K562 (cell line): ENCODE measurements at places on chromosomes 5 and 9.

DNA sequence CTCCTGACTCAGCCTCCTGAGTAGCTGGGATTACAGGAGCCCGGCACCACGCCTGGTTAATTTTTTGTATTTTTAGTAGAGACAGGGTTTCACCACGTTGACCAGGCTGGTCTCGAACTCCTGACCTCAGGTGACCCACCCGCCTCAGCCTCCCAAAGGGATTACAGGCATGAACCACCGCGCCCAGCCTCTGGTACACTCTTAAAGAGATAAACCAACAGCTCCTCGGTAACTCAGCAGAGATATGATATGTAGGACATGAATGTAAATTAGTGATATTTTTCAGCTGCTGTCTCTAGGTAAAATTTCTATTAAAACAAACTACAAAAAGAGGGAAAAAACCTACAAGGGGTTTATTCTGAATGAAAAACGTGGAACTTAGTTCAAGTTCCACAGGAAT is 42.8 kb upstream of the HK3 start:
- DNase-seq, result no peak
- H3K36me3 ChIP-seq, result peaks cover 82% of the 10 kb centered on the region; the same call in 2 of the 3 replicates
- no peaks in the 10 kb centered on the region for H3K4me1 ChIP-seq
- no peaks in the 10 kb centered on the region for H3K27me3 ChIP-seq
- H3K4me3 ChIP-seq, result no peak overlapping the region
- no peak overlapping the region for H3K27ac ChIP-seq

DNA sequence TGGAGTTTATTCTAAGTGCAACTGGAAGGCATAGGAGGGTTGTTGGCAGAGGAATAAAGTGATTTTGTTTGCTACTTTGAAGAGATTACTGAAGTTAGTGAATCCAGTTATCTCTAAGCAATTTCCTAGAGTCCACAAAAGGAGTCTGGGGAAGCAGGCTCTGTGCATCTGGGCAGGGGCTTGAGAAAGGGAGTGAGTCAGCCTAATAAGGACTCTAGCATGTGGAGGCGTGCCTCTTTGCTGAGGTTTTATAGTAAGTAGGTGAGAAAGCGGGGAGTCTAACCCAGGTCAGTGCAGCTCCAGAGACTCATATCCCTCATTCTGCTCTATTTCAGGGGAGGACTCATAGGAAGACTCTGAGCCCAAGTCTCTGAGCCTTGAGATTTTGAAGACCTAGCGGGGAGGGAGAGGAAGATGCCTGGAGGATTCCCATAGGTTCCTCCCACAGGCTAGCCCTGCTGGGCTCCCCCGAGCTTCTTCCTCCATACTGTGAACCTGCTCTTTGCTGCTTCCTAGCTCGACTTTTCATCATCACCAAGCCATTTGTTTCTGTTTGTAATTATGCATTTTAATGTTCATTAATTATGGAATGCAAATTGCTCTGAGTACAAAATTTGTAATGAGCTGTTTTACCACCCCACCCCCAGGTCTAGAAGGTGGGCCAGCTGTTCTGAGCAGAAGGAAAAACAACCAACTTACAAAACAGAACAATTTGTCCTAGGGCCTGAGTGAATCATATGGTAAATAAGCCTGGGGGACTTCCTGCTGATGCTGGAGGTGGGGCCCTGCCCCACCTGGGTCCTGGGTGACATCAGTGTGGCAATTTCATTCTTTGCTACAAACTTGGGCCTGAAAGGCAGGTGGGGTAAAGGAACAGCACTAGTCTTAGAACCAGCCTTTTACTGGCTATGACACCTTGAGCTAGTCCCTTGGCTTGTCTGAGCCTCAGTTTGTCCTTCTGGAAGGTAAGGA is 150.2 kb downstream of the TRIM32 start:
- no peaks in the 10 kb centered on the region for H3K4me1 ChIP-seq
- H3K4me3 ChIP-seq, result no peak overlapping the region
- no peaks in the 10 kb centered on the region for H3K27me3 ChIP-seq

DNA sequence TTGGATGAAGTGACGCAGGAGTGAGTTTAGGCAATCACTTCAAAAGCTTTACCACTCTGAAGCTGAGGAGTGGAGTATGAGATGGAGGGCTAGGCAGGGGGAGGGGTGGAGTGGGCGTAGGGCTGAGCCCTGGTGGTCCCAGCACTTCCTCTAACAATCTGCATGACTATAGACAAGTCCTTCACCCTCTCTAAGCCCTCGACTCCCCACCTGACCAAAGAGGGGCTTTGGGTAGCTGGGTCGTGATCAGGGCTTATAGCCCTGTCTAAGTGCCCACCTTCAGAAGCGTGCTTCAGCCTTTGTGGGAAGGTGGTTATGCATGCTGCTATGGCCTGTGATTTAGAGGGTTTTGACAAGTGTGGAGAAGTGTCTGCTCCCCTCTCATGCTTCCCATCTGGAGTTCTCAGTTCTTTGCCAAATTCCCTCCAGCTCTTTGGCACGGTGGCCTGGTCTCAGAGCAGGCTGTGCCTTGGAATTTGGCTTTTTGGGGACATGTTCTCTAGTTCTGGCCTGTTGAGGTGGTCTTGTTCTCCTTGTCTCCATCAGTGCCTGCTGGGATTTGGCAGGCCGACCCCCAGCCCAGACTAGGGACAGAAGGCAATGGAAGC is 53.0 kb downstream of the ACTBL2 start:
- H3K4me1 ChIP-seq, result no peaks in the 10 kb centered on the region
- peaks cover 10% of the 10 kb centered on the region; the same call in 1 of the 2 replicates for H3K27me3 ChIP-seq
- no peaks in the 10 kb centered on the region for H3K36me3 ChIP-seq
- H3K27ac ChIP-seq, result no peak overlapping the region

DNA sequence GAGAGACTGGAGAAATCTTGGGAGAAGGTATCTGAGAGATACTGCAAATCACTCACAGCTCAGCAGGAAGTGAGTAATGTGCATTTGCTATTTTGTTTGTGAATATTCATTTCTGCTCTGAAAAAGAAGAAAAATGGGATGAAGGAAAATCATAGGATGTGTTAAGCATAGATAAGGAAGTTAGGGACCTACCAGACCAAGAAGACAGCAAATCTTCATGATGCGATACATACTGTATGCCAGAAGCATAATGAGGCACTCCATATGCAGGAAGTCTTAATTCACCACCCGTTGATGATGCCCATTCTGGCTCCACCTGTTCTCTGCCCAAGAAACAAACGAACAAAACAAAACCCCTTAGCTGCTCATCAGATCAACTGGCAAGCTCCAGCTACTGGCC is 6.1 kb upstream of the DAPK1 start:
- H3K4me1 ChIP-seq, result 0 out of 2 replicates have a peak, but pooled peaks cover 3% of the 10 kb centered on the region
- H3K4me3 ChIP-seq, result no peak overlapping the region
- DNase-seq, result no peak
- H3K27ac ChIP-seq, result no peak overlapping the region

DNA sequence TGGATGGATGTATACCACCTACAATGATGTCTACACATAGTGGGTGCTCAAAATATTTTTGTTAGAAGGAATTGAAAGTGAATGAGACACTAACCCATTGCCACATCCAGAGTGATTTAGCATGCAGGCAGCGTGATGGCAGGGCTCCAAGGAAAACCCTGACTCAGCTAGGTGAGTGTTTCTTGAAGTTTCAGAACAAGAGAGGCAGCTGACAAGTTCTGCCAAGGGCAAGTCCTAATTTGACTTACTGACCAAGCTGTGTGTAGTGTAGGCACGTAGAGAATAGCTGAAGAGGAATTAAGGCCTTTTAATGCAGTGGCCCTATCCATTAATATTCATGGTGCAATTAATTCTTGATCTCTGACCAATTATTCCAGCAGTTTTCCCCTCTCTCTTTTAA is 107.8 kb upstream of the ATP10B start:
- H3K4me1 ChIP-seq, result no peaks in the 10 kb centered on the region
- no peaks in the 10 kb centered on the region for H3K36me3 ChIP-seq
- no peaks in the 10 kb centered on the region for H3K27me3 ChIP-seq
- H3K4me3 ChIP-seq, result no peak overlapping the region
